ENCODE measurements at places on chromosomes 5 and 9. TPM values are rescaled to one million over a fixed set of nuclear protein-coding genes. Genes with fewer than 3 reads are reported as not detected.

DNA sequence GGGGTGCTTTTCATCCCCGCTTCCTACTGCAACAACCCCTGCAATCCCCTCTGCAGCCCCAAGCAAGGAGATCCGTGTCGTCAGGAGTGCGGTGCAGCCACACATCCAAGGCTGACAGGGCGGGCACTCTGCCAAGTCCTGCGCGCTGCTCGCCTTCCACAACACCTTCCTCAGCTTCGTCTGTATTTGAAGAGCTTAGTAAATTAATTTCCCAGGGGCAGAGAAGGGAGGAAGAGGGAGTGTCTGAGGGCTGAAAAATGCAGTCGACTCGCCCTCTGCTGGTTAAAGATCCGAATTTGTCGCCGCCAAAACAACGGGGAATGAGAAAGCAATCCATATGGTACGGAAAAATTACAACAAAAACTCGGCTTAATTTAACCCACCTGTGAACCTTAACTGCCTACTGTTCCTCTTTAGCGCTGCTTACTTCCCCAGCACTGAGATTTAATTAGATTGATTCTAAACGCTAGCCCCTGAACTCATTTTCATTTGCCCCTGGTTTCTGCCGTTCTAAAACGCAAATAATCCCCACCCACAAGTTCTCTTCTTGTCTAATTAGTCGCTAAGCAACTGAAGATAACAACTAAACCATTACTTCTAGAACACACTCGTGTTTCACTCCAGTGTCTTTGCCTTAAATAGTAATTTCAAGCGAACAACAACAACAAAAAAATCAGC lies 10.9 kb upstream of the PCDHB1 start:
- H3K4me1 ChIP-seq = peaks cover 14% of the 10 kb centered on the region
- no peaks in the 10 kb centered on the region for H3K36me3 ChIP-seq
- H3K4me3 ChIP-seq = no peak overlapping the region
- no peak for DNase-seq
- no peak overlapping the region for H3K27ac ChIP-seq
- H3K27me3 ChIP-seq = no peaks in the 10 kb centered on the region

DNA sequence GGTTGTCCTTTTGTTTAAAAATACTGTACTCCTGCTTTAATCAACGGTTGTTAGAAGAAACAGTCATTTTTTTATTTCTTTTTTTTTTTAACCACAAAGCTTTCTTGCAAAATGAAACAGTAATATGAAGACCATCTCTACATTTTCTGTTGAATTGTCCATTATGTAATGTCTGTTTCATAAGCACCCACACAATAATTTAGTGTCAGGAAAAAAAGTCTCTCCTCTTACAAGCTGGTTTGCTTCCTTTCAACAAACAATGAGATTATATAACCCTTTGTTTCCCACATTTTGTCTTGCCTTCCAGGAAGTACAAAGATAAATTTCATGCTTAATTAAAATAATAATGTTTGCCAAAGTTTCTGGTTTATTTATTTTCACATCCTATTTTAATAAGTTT lies 16.7 kb downstream of the CTNNAL1 start:
- H3K4me3 ChIP-seq = no peak overlapping the region
- H3K27ac ChIP-seq = no peak overlapping the region
- H3K36me3 ChIP-seq = no peaks in the 10 kb centered on the region
- DNase-seq = no peak

DNA sequence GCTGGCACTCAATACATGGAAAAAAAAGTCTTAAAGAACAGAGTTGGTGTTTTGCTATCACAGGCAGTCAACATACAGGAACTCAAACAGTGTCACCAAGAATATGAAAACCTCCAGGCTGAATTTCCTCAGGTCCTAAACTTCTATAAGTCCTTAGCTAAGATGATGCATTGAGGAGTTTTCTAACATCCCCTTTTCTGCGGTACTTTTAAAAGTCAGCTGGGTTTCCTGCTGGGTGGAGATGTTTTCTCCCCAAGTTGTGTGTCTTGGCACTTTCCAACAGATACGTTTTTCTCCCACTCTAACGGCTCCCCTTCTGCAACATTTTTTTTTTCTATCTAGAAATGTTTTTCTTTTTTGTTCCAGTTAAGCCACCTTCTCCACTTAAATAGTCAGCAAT lies 244.8 kb upstream of the HAPLN1 start:
- H3K27me3 ChIP-seq = no peaks in the 10 kb centered on the region
- no peak overlapping the region for H3K27ac ChIP-seq
- no peaks in the 10 kb centered on the region for H3K36me3 ChIP-seq
- DNase-seq = no peak
- H3K4me3 ChIP-seq = no peak overlapping the region

DNA sequence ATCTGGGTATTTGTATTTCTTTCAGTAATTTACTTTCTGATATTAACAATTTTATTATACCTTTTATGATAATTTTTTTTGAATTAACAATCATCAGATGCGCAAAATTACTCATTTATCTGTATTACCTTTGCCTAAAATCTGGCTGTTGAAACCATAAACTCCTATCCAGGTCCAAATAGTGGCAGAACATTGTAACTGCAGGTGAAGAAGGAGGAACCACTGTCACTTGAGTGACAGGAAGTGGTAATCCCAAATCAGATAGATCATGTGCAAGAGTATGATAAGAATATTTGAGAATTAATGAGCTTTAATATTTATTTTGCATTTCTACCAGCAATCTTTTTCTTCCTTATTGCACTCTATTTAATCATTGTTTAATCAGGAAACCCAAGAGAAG lies 139.3 kb upstream of the TLE4 start:
- no peak overlapping the region for H3K27ac ChIP-seq
- no peak for DNase-seq
- H3K36me3 ChIP-seq = no peaks in the 10 kb centered on the region
- no peaks in the 10 kb centered on the region for H3K4me1 ChIP-seq
- H3K27me3 ChIP-seq = peaks cover 3% of the 10 kb centered on the region
- H3K4me3 ChIP-seq = no peak overlapping the region

DNA sequence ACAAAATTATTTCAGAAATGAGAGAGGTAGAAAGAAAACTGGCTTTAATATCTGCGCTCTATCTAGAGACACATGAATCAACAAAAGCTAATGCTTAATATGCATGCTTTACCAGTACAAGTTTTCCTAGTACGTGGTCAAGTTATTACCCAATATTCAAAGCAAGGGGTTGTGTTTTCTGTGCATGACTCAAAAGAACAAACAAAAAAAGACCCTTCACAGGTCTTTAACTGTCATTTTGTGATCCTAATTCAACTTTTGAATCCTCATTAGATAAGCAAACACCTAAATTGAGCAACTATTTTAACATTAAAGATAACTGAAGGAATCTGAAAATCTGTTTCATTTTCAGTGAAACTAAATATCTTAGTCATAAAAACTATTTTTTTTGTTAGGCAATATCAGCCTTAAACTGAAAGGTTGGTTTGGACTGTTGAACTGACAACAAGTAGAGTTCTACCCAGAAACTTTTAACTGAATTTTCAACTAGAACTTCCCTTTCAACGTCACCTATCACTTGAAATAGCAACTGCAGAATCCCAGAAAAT lies 12.5 kb downstream of the ST8SIA4 start:
- DNase-seq = no peak
- no peaks in the 10 kb centered on the region for H3K27me3 ChIP-seq
- H3K4me3 ChIP-seq = peak overlapping the region; percentile 30
- peak overlapping the region; percentile 67 for H3K27ac ChIP-seq
- no peaks in the 10 kb centered on the region for H3K36me3 ChIP-seq

GRCh38 chr5:168972731-168973130 lies 328.2 kb downstream of the SLIT3 start:
- no peak for DNase-seq
- no peak overlapping the region for H3K4me3 ChIP-seq
- no peak overlapping the region for H3K27ac ChIP-seq
- H3K4me1 ChIP-seq = no peaks in the 10 kb centered on the region

- no peak overlapping the region for H3K4me3 ChIP-seq
- H3K36me3 ChIP-seq = no peaks in the 10 kb centered on the region
- H3K27me3 ChIP-seq = no peaks in the 10 kb centered on the region
- no peak overlapping the region for H3K27ac ChIP-seq
These were observed 52.0 kb upstream of the SLC25A51 start for GRCh38 chr9:37955781-37956422.

- no peak overlapping the region for H3K4me3 ChIP-seq
- H3K4me1 ChIP-seq = peaks cover 10% of the 10 kb centered on the region
- no peaks in the 10 kb centered on the region for H3K27me3 ChIP-seq
- no peaks in the 10 kb centered on the region for H3K36me3 ChIP-seq
These were observed 21.5 kb upstream of the WWC1 start for GRCh38 chr5:168269937-168270330.

GRCh38 chr5:168992016-168992415 lies 308.9 kb downstream of the SLIT3 start:
- no peaks in the 10 kb centered on the region for H3K4me1 ChIP-seq
- DNase-seq = no peak
- H3K36me3 ChIP-seq = no peaks in the 10 kb centered on the region

DNA sequence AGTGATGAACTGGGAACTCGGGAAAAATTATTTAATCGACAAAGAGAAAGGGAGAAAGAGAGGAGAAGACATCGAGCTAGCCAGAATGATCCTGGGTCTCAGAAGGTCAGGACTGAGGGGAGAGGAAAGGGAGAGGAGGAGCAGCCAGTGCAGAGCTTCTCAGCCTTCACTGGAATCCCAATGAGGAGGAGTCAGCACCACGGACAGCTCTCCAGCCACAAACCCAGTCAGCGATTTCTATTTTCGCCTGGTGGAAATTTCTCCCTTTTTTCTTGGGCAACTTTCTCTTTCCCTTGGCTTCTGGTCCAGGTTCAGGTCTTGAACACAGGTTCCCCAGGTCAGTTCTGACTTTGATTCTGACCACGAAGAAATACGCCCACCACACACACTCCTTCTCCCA lies 1.6 kb upstream of the BRINP1 start:
- no peak overlapping the region for H3K4me3 ChIP-seq
- no peak for DNase-seq
- H3K4me1 ChIP-seq = no peaks in the 10 kb centered on the region
- H3K27ac ChIP-seq = no peak overlapping the region
- H3K36me3 ChIP-seq = no peaks in the 10 kb centered on the region

- no peaks in the 10 kb centered on the region for H3K4me1 ChIP-seq
- no peaks in the 10 kb centered on the region for H3K27me3 ChIP-seq
- no peak overlapping the region for H3K27ac ChIP-seq
- H3K4me3 ChIP-seq = no peak overlapping the region
These were observed 4.1 kb upstream of the OLFM1 start for GRCh38 chr9:135083241-135083810.

- DNase-seq = no peak
- no peak overlapping the region for H3K4me3 ChIP-seq
- no peaks in the 10 kb centered on the region for H3K4me1 ChIP-seq
- no peak overlapping the region for H3K27ac ChIP-seq
- no peaks in the 10 kb centered on the region for H3K27me3 ChIP-seq
These were observed 45.1 kb downstream of the SH3GL2 start for GRCh38 chr9:17623965-17624364.

DNA sequence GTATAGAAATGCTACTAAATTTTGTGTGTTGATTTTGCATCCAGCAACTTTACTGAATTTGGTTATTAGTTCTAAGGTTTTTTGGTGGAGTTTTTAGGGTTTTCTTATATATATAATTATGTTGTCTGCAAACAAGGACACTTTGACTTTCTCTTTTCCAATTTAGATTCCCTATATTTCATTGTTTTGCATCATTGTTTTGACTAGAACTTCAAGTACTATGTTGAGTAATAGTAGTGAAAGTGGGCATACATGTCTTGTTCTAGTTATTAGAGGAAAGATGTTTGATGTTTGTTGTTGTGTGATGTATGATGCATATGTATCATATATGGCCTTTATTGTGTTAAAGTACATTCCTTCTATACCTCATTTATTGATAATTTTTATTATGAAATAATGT lies 362.3 kb upstream of the PRR16 start:
- H3K36me3 ChIP-seq = no peaks in the 10 kb centered on the region
- no peaks in the 10 kb centered on the region for H3K27me3 ChIP-seq
- no peak for DNase-seq
- no peaks in the 10 kb centered on the region for H3K4me1 ChIP-seq

GRCh38 chr9:24497671-24498070 lies 48.0 kb downstream of the IZUMO3 start:
- H3K36me3 ChIP-seq = no peaks in the 10 kb centered on the region
- H3K4me3 ChIP-seq = no peak overlapping the region
- no peak for DNase-seq

DNA sequence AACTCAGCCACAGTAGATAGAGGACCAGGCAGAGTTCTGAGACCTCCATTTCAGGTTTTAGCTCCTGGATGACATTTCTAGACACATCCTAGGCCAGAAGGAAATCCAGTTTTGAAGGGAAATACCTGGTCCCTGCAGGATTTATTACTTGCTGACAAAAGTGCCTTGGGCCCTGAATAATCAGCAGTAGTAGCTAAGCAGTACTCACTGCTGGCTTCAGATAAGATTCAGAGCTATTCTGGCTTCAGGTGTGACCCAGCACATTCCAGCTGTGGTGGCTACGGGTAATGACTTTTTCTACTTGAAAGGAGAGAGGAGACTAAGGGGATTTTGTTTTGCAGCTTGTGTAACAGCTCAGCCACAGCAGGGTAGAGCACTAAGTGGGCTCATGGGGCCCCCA lies 34.0 kb downstream of the NDUFAF2 start:
- no peak overlapping the region for H3K4me3 ChIP-seq
- no peak for DNase-seq
- no peaks in the 10 kb centered on the region for H3K27me3 ChIP-seq
- H3K36me3 ChIP-seq = no peaks in the 10 kb centered on the region
- H3K4me1 ChIP-seq = no peaks in the 10 kb centered on the region

- H3K27ac ChIP-seq = no peak overlapping the region
- no peaks in the 10 kb centered on the region for H3K27me3 ChIP-seq
- no peaks in the 10 kb centered on the region for H3K4me1 ChIP-seq
- no peak for DNase-seq
- no peak overlapping the region for H3K4me3 ChIP-seq
These were observed 719.4 kb downstream of the MAT2B start for GRCh38 chr5:164224772-164225171.

GRCh38 chr9:113370806-113371325 lies 5.9 kb downstream of the HDHD3 start:
- H3K4me1 ChIP-seq = peaks cover 8% of the 10 kb centered on the region
- no peaks in the 10 kb centered on the region for H3K27me3 ChIP-seq
- peaks cover 16% of the 10 kb centered on the region for H3K36me3 ChIP-seq
- no peak for DNase-seq
- no peak overlapping the region for H3K27ac ChIP-seq

GRCh38 chr9:94611638-94612068 lies 18.0 kb upstream of the FBP2 start:
- no peaks in the 10 kb centered on the region for H3K36me3 ChIP-seq
- peaks cover 7% of the 10 kb centered on the region for H3K4me1 ChIP-seq
- peak; percentile 12 for DNase-seq
- H3K27me3 ChIP-seq = no peaks in the 10 kb centered on the region

- H3K4me1 ChIP-seq = no peaks in the 10 kb centered on the region
- no peak for DNase-seq
- no peaks in the 10 kb centered on the region for H3K36me3 ChIP-seq
- no peak overlapping the region for H3K4me3 ChIP-seq
- H3K27ac ChIP-seq = no peak overlapping the region
These were observed 115.2 kb downstream of the SVEP1 start for GRCh38 chr9:110464321-110464720.

Gene C9
- not detected for total RNA-seq

Gene ANKRD34B
- total RNA-seq = not detected

Gene MYOZ3
- total RNA-seq = not detected

Gene SREK1
- 71.0 TPM for total RNA-seq

Gene PKD2L2
- not detected for total RNA-seq

Gene CDH6
- total RNA-seq = not detected
